ENCODE measurements at places on chromosomes 7 and 10.

DNA sequence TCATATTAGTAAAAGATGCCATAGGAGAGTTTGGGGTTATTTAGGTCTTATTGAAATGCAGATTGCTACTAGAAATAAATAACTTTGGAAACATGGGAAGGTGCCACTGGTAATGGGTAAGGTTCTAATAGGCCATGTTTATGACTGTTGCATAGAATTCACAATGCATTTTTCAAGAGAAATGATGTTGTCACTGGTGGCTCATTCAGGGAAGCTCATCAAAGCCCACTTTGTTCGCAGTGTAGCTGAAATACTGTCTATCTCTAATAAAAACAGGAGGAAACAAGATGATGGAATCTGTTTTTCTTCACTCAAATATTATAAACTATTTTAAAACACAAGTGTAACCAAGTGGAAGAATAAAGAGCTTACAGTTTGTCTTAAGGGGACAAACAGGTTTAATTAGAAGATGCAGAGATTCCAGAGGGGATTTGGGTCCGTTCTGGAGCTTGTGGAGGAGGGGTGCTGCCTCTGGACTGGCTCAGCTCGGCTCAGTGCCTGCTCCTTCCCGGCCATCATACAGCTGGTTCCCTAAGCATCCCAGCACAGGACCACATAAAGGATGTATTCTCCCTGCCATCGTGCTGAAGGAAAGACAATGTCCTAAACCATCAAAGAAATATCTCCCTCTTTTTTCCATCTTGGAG is 20.4 kb downstream of the OPALIN start:
- DNase-seq: no peak

DNA sequence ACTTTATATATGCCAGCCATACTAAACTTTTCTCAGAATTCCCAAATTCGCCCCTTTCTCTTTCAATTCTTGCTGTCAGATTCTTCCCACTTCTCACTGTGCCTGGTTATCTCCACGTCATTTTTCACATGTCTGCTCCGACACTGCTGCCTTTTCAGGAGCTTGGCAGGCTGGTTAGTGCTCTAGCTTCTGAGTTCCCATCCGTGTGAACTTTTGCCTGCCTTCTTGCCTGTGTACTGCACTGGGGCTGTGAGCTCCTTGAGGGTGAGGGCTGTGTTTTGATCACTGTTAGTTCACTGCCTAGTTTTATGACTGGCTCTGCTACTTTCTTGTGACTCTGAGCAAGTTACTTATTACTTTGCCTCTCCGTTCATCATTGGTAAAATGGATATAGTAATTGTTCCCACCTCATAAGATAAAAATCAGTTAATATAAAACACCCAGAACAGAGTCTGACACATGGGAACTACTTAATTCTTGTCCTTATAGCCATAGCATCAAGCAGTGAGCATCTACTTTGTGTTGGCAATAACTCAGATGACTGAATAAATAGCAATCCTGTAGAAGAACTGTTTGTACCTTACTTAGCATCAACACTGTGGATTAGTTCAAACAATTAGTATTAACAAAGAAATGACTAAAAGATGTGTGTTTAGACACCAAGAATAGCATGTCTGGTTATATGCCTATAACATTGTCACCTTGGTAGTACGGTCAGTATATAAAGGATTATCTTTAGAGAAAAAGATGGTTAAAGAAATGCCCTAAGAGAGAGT is 5.5 kb downstream of the GSTO1 start:
- DNase-seq: no peak

GRCh38 chr10:129033790-129034272 is 433.2 kb upstream of the MGMT start:
- DNase-seq: no peak

DNA sequence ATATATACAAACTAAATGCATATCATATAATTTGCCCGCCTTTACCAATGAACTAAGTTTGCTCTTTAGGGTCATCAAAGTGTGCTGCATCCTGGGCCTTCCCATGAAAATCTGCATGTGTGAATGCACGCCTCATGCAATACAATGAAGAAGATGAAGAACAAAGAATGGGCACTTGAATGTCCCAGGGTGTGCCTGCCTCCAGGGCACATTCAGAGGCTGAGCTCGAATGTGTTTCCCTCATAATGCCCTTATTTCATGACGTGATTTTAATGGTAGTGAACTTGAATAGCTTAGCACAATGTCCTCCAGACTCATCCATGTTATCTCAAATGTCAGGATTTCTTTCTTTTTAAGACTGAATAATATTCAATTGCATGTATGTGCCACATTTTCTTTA is 824.9 kb downstream of the TNS3 start:
- DNase-seq: no peak

- DNase-seq: peak; percentile 48
These were observed 55.2 kb upstream of the GSDME start for GRCh38 chr7:24812305-24812945.

GRCh38 chr7:111958431-111958830 is 247.8 kb downstream of the DOCK4 start:
- no peak for DNase-seq

GRCh38 chr7:47992446-47992845 is 13.0 kb upstream of the HUS1 start:
- DNase-seq: no peak

Data from right renal pelvis (tissue), 4 donors.